ENCODE measurements at places on chromosomes 2 and 18. TPM values are rescaled to one million over a fixed set of nuclear protein-coding genes. Genes with fewer than 3 reads are reported as not detected.

TXNDC2 gene
- total RNA-seq = 0.10 TPM

GRCh38 chr2:217937446-217937845 lies 65.3 kb downstream of the TNS1 start:
- DNase-seq = no peak

DNA sequence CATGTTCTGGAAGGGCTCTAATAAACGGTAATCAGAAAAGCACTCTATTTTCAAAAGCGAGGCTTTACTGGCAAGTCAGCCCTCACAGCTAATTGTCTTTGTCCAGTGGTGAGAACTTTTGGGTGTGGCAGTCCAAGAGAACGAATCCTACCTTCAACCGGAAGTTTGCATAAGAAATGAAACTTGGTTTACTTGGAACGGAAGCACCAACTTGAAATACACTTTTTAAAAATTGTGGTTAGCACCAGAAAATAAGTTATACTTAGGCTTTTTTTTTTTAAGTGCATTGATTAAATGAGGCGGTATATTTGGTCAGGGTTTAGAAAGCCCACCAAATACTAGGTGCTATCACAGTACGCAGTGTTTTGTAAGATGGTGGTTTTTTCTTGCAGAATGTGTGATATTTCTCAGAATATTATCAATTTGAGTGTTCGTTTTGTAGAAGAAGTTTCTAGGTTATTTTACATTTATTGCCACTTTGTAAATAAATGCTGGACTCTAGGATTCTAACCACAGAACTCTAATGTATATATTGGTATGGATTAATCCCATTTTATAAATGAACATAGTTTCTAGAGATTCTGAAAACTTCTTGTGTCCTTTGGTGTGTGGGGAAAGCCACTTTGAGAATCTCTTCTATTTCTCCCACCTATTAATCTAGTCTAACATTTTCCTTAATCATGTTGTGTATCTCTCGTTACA lies 1.2 kb downstream of the MYL12A start:
- peak; percentile 74 for DNase-seq

GRCh38 chr2:120947982-120948661 lies 212.5 kb downstream of the GLI2 start:
- DNase-seq = no peak

DNA sequence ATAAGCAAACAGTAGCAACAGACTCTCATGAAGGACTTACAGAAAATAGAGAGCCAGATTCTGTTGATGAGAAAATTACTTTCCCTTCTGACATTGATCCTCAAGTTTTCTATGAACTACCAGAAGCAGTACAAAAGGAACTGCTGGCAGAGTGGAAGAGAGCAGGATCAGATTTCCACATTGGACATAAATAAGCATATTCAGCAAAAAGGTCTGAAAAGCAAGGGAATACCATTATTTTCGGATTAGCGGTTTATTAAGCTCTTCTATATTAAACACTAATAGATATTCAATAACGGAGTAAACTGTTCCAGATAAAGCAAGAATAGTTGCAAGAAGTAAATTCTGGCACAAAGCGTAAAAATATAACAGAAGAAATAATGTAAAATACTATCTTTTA lies 25.0 kb downstream of the POLI start:
- no peak for DNase-seq

DNA sequence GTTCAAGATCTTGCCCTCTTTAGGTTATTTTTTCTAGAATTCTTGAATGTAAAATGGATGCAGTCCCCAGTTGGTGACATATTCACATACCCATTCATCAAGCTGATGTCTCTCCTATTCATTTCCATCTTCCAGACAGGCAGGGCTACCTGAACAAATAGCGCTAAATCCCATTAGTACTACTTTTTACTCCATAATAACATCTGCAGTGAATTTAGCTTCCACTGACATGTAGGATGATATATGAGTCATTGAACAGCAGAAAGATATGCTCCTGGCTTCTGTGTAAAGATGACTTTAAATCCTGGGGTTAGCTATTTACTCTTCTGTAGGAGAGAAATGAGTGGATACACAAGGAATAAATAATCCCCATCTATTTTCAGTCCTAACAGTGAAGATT lies 194.7 kb downstream of the RND3 start:
- no peak for DNase-seq

DNA sequence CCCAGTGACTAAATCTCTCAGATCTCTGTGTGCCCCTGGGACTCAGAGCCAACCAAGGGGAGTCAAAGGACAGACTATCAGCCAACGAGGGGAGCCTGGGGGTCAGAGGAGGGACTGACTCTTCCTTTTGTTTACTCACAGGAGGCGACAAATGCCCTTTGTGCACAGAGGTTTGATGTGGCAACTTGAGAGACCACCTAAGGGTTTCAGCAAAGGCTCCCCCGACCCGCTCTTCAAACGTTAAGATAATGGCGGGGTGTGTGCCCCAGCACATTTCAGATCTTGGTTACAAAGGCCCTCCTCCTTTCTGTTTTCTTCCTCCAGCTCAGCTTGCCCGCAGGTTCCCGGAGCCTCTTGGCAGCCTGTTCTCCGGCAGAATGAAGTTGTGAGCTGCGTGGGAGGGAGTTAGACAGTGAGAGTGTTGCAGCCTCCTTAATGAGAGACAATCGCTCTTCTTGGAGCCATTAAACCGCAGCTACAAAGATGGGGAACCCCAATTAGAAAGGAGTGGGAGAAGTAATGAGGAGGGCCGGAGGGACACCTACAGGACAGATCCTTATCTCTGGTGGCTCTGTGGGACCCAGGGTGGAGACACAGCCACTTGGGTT lies 76.2 kb downstream of the KIAA2012 start:
- DNase-seq = no peak

GRCh38 chr18:45920367-45920766 lies 46.8 kb downstream of the EPG5 start:
- peak; percentile 91 for DNase-seq

PSME4 gene
- 51.5 TPM for total RNA-seq

CRYBA2 gene
- total RNA-seq = not detected

GRCh38 chr2:126449677-126450076 lies 206.3 kb upstream of the GYPC start:
- no peak for DNase-seq

GPC1 gene
- total RNA-seq = 1,139 TPM

DNA sequence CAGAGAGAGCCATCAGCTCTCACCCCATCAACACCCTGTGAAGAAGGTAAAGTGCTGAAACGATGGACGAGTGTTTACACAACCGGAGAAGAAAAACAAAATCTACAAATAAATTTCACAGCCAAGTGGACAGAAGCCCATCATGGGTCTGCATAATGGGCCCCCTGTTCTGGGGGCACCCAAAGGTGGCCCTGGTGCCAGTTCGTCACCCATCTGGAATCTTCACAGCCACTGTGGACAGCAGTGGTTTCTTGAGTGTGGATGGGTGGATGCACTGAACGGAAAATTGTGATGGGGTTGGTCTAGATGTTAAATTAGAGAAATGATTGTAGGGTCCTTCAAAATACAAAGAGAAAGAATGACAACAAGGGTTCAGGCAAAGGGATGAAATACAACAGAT lies 38.8 kb downstream of the ANKMY1 start:
- no peak for DNase-seq

DNA sequence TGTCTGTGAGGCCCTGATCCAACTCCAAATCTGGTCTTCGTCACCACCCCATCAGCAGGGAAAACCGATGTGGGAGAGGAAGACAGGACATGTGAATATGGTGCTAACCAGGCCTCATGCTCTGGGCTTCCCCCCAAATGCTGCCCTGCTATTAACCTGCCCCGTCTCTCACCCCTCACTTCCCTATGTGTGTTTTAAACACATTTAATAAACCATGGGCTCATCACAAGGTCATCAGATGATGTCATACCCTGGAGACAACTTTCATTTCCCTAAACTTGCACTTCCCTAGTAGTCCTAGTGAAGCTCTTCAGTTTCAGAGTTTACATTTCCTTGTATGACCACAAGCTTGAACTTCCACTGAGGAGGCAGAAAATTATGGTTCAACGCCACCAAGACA lies 49.9 kb downstream of the CD8B2 start:
- DNase-seq = no peak

DNA sequence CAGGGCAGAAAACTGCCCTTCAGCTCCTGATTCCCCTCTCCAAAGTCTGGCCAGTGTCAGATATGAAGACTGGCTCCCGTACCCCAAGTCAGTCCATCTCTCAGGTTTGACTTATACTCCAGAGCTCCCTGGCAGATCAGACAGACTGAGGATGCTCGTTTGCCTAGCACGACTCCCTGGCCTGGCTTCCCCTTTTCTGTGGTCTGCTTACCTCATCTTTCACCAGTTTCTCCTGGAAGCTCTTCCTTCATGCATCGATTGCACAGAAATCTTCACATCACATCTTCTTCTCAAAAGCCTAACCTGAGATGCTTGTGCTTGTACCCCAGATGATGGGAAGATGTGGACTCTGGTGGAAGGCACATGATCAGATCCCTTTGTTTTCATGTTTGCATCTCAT lies 387.9 kb upstream of the POU3F3 start:
- DNase-seq = no peak

KCNIP3 gene
- total RNA-seq = 4.9 TPM

- no peak for DNase-seq
These were observed 28.1 kb downstream of the CEP192 start for GRCh38 chr18:13019301-13019700.

- peak; percentile 78 for DNase-seq
These were observed 3.8 kb upstream of the IMP4 start for GRCh38 chr2:130338793-130339345.

DNA sequence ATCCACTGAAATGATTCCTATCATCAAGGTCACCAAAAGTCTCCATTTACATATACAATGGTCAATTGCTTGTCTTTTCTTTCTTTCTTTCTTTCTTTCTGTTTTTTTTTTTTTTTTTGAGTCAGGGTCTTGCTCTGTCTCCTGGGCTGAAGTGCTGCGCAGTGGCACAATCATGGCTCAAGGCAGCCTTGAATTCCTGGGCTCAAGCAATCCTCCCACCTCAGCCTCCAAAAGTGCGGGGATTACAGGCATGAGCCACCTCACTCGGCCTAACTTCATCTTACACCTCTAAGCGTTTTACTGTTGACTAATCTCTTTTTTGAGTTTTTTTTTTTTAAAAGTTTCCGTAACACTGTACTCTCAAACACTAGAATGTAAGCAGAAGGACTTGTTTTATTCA lies 867 bp downstream of the SF3B6 start:
- DNase-seq = no peak

- DNase-seq = no peak
These were observed 32.9 kb downstream of the SMAD7 start for GRCh38 chr18:48917579-48918517.

GRCh38 chr2:152696476-152696875 lies 20.8 kb downstream of the PRPF40A start:
- no peak for DNase-seq

DNA sequence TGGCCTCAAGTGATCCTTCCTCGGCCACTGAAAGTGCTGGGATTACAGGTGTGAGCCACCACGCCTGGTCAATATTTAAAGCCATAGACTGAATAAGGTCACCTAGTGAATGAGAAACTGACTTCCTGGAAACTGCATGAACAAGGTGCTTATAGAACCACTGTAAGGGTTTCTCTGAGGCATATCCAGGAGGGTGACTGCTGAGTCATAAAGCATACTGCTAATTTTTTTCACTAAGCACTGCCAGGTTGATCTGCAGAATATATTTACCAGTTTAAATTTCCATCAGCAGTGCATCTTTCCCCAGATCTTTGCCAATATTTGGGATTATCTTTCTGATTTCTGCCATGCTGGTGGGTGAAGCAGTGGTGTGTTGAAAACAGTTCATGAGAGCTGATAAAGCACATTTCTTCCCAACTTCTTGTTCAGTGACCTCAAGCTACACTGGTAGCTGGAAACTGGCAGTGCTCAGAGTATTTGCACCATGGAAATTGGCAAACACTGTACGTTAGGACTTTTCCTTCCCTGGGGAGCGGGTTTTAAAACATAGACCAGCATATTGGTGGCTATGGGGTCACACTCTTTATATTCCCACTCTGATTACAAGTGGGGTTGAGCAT lies 4.2 kb upstream of the CLIP4 start:
- DNase-seq = no peak

- DNase-seq = no peak
These were observed 34.3 kb downstream of the DSG4 start for GRCh38 chr18:31410716-31411483.

EFEMP1 gene
- 5.1 TPM for total RNA-seq

SEPTIN10 gene
- 33.8 TPM for total RNA-seq

GRCh38 chr2:33000986-33001385 lies 54.2 kb downstream of the LTBP1 start:
- no peak for DNase-seq

SP140 gene
- 0.80 TPM for total RNA-seq

DNA sequence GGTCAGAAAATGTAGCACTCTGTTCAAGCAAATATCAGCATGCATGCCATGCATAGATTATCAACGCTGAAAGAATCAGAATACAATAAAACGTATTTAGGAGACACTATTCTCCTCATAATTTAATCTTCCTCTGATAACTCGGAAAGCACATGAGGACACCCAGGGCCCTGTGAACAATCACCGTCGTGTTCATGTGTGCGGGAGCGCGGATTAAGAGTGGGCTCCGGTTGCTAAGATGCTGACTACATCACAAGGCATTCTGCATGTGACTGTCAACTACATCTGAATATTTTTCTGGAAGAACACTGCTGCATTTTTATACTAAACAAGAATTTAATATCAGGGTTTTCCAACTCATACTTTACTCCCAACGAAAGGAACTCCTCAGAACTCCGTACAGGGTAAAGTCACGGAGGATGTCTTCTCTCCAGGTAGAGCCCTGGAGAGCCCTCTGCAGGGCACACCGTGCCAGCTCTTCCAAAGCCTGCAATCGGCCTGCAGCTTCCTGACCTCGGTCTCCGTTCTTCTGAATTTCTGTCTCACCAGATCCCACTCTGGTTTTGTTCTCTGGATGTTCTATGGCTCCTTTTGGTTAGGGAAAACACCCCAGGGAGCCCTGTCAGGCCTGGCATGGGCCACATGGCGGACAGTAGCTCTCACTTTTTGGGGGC lies 59.6 kb downstream of the ZNF516 start:
- no peak for DNase-seq

UGT1A10 gene
- not detected for total RNA-seq

GRCh38 chr2:54076586-54076985 lies 38.8 kb upstream of the ACYP2 start:
- no peak for DNase-seq

GRCh38 chr2:144014103-144014502 lies 505.8 kb downstream of the ZEB2 start:
- no peak for DNase-seq

GRCh38 chr2:167640096-167640495 lies 607.3 kb downstream of the STK39 start:
- no peak for DNase-seq

ERICH2 gene
- not detected for total RNA-seq

MARCHF4 gene
- 0.19 TPM for total RNA-seq

DNA sequence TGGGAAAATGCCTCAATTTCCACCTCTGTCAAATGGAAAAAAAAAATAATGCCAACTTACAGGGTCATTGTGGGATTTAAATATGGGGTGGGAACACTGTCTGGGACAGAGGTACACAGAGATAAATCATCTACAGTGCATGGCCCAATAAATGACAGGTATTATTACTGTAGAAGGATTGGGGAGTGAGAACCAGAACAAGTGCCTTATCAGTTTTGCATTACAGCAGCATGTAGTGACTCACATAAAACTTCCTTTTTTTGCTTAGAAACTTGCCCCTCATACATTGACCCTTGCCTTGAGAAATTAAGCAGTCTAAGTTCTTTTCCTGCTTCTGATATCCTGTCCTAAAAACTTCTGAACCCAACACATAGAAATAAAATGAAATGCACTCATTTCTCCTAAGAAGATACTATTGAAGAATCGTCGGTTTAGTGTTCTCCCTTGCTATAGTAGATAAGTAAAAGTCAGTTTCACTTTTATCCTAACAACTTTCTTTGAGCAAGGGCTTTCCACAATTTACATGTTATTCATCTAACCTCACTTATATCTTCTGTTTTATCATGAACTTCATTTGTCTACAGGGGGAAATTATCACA lies 121.0 kb upstream of the HAAO start:
- no peak for DNase-seq

Data from myocyte (in vitro differentiated cells).